ENCODE measurements at places on chromosomes 1 and 21.
A peak's percentile ranks its signal among the peaks of the same experiment; 100 is the strongest.

GRCh38 chr1:196856053-196856452, 31.8 kb upstream of the CFHR4 start:
- DNase-seq: no peak

DNA sequence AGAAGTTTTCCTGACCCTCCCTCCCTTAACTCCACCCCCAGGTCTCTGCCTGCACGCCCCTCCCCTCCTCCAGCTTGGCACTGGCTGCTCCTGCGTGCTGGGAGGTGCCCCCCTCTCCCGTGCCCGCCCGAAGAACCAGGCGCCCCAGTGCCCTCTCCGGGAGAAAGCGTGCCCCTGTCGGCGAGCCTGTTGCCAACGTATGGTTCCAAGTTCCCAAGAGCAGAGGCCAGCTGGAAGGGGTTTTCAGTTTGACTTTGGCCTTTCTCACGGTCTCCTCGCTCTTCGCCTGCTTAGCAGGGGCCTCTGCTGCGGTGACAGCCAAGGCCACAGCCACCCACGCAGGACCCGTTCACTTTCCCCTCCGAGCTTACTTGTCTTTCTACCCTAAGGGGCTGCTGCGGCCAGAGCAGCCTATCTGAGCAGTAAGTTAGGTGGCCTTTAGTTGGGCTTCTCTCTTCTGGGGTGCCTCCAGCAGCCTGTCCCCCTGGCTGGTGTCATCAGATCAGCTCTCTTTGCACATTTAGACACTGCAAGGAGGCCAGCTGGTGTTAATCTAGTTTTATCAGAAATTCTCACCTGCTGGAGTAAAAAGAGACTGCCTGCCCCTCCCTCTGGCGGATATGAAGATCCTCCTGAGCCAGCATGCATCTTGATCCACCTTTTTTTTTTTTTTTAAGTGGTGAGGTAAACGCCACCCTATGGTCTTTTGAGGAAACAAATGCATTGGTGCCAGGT, 1.5 kb downstream of the STUM start:
- no peak for DNase-seq

GRCh38 chr1:51950701-51951100, 39.8 kb downstream of the RAB3B start:
- no peak for DNase-seq

DNA sequence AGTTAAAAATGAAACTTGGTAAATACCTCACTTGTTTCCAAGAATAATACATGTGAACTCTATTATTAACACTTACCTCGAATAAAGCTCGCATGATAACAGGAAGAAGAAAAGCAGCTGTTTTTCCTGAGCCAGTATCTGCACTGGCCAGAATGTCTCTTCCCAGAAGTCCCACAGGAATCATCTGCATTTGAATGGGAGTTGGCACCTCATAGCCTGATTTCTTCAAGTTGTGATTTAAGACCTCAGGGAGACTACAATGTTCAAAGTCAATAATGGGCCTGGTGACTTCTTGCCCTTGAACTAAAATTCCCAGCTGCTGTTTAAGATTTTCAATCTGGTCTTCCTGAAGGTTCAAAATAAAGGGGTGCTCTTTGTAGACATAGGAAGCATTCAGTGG, 3.8 kb downstream of the DDX59 start:
- DNase-seq: no peak

GRCh38 chr1:213840575-213840974, 147.2 kb upstream of the PROX1 start:
- DNase-seq: no peak

DNA sequence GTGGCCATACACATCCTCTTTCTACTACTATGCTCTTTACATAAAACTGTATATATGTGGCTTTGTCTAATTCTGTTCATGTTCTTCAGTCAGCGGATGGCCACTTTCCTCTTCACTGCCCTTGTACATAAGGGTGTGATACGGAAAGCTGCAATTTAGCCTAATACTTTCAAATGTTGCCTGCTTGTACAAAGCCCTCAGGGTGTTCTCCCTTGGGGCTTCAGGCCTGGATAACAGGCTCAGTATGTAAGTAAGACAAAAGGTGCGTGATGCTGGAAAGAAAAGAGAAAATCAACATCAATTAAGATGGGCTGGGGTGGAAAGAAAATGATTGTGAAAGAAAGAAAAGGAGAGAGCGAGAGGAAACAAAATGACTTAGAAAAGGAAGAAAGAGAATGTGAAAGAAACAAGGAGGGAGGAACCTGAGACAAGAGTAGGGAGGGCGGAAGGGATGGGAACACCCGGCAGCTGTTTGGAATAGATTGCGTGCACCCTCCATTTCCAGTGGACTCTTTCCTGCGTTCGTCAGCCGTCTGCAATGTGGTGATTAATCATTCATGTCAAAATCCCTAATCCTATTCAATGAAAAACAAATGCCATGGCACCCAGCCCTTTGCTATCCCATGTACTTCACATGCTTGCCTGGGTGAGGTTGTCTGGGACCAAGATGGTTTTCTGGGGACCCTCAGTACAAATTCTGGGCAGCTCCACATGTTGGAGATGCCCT, 553.6 kb downstream of the NUF2 start:
- no peak for DNase-seq

DNA sequence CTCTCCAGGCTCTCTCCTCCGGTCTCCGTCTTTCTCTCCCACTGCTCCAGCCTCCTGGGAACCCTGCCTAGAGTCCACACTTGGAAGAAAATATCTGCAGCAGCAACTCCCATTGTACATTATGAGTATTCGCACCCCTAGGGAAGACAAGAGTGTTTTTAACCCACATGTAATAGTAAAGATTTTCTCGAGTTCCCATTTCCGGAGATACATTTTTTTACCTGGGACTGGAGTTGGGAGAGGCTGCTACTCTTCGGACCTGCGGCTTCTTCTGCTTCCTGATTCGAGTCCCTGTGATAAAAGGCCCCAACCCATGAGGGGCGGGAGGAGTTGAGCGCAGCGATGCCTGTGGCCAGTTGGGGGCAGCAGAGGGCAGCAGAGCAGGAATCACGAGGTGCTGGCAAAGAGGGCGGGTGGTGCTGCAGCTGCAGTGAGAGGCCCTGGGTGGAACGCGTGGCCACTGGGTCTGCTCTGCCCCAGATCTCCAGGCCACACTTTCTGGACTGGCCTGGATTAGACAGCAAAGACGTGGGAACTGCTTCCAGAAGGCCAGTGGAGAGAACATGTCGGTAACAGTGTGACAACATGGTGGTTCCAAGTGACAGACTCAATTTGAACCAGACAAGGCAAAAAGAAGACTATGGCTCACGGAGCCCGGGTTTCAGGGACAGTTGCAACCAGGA, 221.0 kb upstream of the CSF3R start:
- peak; percentile 39 for DNase-seq

DNA sequence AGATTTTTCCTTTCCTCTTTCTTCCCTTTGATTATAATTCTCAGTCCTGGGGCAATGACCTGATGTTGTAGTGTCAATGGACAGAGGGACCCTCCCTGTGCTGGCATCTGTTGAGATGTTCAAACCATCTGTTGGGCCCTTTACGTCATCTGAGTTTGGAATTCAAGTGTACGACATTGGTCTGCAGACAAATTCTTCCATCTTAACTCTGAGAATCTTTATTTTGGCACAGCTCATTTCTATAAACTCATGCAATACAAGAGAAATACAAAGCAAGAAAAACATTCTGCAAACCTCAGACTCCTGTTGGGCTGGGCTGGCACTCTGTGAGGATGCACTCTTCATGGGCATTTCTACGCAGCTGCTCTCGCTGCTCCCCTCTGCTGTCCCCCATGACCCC, 54.2 kb downstream of the IFI44 start:
- no peak for DNase-seq

GRCh38 chr1:6456800-6457466, 9.0 kb downstream of the TNFRSF25 start:
- DNase-seq: no peak

DNA sequence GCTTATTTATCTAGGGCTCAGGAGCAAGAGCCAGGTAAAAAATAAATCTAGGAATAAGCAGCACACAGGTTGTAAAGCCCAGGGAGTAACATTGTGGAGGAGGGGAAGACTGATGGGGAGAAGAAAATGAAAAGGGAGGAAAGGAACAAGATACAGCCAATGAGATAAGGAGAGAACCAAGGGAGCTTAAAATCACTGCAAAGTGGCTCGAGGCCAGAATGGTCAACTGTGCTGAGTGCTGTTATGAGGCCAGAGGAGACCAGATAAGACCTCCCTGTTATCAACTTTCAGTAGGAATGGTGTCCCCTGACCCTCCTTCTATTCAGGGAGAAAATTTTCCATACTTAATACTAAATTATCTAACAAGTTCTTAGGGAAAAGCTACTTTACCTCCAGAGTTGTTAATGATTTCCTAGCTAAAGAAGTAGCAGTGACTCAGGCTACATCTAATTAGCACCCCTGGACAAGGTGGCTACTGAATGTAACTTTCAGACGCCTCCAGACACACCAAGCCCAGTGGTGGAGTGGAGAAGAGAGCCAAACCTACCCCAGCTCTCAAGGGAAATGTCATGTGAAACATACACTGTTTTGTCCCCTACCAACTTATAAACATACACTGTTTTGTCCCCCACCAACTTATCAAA, 25.5 kb downstream of the ENAH start:
- no peak for DNase-seq

- no peak for DNase-seq
Observed at GRCh38 chr1:10685196-10685807, 111.1 kb downstream of the CASZ1 start.

GRCh38 chr1:52534928-52535764, 17.7 kb downstream of the TUT4 start:
- DNase-seq: no peak

DNA sequence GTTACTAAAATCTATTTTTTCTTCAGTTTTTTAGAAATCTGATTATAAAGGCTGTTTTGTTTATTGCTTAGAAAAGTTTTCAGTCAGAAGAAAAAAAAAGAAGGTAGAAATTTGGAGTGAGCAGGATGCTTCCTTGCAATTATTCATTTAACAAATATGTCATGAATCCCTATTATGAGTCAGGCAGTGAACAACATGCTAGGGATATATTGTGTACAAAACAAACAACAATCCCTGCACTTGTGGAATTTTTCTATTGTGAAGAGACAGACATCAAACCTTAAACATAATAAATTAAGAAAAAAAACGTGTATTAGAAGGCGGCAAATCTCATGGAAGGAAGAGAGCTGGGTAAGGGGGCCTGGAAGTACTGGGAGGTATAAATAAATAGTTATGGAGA, 664.1 kb upstream of the CAMK1G start:
- DNase-seq: no peak

DNA sequence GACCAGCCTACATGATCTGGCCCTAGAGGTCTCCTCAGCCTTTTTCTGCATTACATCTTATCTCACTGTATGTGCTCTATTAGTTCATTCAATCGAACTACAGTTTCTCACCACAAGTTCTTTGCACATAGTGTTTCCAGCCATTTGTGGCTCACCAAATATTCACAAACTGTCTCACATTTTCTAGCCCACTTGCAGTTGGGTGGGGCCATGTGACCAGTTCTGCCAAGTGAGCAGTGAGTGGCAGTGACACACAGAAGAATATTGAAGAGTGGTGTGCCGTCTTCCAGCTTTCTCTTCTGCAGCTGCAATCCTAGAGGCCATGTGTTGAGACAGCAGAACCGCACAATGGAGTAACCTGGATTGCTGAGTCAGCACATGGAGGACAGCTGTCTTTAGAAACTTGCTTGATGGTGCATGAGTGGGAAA, 103.2 kb upstream of the ZNF644 start:
- peak; percentile 22 for DNase-seq

DNA sequence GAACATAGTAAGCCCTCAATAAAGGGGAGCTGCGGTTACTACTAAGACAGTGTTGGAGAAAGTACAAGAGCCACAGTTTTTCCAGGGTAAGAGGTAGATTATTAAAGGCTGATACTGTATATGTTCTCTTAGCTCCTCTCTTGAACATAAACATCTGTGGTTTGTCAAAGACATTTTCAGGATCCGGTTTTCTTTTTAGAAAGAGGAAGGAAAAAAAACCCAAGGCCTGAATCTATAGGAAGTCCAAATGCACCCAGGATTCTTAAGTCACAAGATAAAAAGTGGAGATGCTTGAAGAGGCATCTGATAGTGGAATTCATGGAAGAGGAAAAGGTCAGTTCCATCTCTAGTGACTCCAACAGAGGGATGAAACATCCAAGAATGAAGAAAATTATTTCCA, 24.6 kb upstream of the SLC45A3 start:
- DNase-seq: no peak

DNA sequence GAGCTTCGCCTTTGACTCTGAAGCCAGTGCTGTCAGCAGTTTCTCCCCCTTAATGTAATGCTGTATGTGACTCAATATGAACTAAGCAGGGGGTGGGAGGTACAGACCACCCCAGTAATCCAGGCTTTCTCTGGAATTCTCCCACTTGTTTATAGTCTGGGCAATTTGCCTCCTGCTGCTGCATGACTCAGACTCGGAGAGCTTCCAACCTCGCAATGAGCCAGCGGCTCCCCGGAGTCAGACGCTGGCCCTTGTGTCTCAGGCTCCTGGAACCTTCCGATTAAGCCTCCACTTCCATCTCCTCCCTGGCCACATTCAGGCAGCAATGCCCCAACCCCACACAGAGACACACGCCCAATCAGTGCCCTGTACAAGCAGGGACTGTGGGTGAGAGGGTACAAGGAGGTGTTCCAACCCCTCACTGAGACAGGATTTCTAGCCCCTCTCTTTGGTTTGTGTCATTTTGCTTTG, 471.7 kb upstream of the VAMP3 start:
- DNase-seq: no peak

- DNase-seq: no peak
Observed at GRCh38 chr1:56137521-56138505, 441.6 kb downstream of the PLPP3 start.

DNA sequence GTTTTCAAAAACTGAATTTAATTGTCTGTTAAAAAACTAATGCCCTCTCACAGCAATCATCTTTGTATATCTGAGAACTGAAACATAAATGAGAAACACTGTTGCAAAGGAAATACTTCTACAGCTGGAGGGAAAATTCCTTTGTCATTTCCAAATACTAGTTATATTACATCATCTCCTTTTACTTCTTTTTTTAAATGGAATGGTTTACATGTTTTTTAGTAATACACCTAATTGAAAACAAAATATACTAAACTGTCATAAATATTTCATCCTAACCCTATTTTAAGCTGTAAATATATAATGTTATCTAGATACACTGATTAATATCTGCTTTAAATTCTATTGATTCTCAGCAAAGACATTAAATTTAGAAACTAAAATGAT, 19.1 kb downstream of the CDC42BPA start:
- DNase-seq: no peak

Data from stimulated activated CD8-positive, alpha-beta memory T cell treated with anti-CD3 and anti-CD28 coated beads, Interleukin-4, amount 100 ng/mL, for 24 hours (primary cell).